ENCODE measurements at places on chromosomes 4 and X.

DNA sequence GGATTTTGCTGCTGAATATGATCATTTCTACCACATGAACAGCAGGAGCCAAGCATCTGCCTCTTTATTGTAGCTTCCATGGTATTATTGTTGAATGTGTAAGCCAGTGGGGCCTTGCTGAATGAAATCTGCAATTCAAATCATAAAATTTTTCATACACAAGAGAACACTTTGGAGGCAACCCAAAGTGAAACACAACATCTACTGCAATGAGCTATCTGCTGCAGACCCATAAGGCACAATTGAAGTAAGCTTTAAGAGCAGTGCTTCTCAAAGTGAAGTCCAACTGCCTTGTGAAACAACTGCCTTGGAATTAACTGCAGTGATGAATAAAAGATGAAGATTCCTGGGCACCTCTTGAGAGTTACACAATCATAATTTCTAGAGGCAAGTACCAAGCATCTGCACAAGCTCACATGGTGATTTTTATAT, 626.3 kb upstream of the INTU start:
- no peak for DNase-seq

GRCh38 chr4:39642885-39643552, 4.4 kb upstream of the SMIM14 start:
- no peak for DNase-seq

GRCh38 chrX:119238557-119238956, 2.5 kb downstream of the PGRMC1 start:
- DNase-seq = no peak

DNA sequence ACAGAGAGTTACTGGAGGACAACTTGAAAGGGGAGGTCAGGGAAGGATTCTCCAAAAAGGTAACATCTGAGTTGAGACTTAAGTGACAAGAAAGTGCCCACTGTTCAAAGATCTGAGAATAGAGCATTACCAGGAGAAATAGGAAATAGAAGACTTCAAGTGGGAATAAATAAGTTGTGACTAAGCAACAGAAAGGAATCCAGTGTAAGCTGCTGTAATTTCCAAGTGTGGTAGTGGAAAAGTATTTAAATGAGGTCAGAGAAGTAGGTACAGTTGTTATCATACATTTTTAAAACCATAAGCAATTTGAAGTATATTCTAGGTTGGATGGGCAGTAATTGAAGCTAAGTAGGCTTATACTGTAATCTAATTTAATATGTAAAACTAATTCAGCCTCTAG, 211.9 kb downstream of the FBXO8 start:
- DNase-seq = no peak

GRCh38 chrX:13377550-13377934, 57.7 kb upstream of the ATXN3L start:
- no peak for DNase-seq

All from effector CD4-positive, alpha-beta T cell (primary cell).